ENCODE measurements at places on chromosomes 7 and 10. TPM values are rescaled to one million over a fixed set of nuclear protein-coding genes. Genes with fewer than 3 reads are reported as not detected.

- DNase-seq, result no peak
Measured at GRCh38 chr7:7841027-7841426, 122.6 kb upstream of the RPA3 start.

DNA sequence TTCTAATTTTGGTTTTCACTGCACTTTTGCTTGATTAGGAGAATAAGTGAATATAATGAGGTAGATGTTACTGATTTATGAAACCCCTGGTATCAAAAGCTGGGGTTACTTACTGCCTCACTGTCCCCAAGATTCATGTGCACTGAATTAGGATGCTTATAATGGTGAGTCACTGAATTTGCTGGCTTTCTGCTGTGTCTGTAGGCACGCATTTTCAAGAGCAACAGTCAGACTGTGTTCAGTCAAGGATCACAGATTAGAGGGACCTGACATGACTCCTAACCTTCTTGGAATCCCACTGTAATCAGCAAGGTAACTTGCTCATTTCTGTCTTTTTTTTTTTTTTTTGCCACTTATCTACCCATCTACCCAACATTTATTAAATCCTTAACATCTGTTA lies 59.7 kb downstream of the GPR85 start:
- no peak for DNase-seq

- DNase-seq, result no peak
Measured at GRCh38 chr10:29881336-29881771, 178.0 kb downstream of the JCAD start.

GRCh38 chr7:1409555-1409954 lies 49.7 kb downstream of the MICALL2 start:
- no peak for DNase-seq

DNA sequence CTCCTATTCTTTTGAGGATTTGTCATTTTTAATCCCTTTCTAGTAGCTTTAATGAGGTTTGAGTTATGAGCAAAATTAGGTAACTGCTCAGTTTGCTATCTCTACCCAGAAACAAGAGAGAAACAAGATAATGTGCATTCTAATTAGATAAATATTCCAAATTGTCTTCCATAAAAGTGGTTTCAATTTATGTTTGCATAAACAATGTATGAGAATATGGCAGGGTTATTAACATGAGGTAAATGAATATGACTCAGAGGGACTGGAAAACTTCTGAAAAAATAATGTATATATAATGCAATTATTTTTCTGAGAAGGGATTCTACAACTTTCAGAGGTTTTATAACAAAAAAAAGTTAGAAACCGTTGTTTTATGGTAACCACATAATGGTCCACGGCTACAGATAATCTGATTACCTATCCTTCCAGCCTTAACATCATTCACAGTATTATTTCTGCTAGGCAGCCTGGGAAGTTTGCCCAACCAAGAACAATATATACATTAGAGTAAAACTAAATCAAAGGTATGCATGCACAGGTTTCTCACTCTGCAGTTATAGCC lies 101.2 kb downstream of the CRPPA start:
- no peak for DNase-seq

- no peak for DNase-seq
Measured at GRCh38 chr7:125184801-125185200, 255.2 kb upstream of the POT1 start.

FFAR4 gene
- 0.28 TPM for polyA plus RNA-seq

All from liver (tissue), 10 donors.